Nucleus accumbens (tissue), 56 donors: ENCODE measurements at places on chromosomes 11 and 22.

GRCh38 chr22:42649246-42650099 is at the start of gene CYB5R3:
CYB5R3 (minus strand) TSS chr22:42649392; CDS start chr22:42649315, 77 bp downstream.
- DNase-seq = peak; percentile 64

DNA sequence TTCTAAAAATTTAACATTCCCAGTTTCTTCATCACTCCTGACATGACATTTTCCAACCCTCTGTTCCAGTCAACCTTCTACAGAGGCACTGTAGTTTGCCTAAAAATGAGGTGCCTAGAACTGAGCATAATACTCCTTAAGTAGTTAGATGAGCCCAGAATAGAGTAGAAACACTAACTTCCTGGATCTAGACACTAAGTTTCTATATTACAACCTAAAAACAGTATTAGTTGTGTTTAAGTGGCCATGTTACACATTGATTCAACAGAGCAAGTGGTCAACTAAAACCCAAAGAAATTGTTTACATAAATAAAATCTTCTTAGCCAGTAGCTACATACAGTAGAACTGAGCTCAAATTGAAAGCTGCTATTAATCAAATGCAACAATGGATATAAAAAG is 1.3 kb downstream of the HPS5 start:
- no peak for DNase-seq

GRCh38 chr11:123413636-123414035 is 16.4 kb upstream of the GRAMD1B start:
- no peak for DNase-seq

DNA sequence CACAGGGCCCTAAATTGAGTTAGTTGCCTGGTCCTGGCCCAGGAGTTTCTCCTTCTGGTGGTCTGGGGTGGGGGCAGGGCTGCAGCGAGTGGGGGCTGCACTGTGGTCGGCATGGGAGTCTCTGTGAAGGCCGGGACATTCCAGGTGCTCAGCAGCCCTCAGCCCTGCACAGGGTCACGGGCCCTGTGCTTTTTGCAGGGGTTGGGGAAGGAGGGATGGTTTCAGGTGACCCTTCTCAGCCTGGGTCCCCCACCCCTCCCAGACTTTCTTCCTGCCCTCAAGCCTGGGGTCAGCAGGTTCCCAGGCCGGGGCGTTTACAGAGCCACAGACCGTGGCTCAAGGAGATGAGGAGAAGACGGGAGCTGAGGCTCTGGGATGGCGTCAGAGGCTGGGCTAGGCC is 7.8 kb downstream of the EMID1 start:
- DNase-seq = no peak
